ENCODE measurements at places on chromosomes 11 and 22.

- no peak overlapping the region for H3K4me3 ChIP-seq
- no peak overlapping the region for H3K27ac ChIP-seq
- H3K4me1 ChIP-seq = no peaks in the 10 kb centered on the region
- H3K36me3 ChIP-seq = peaks cover 76% of the 10 kb centered on the region
These were observed 10.7 kb downstream of the TBRG1 start for GRCh38 chr11:124633355-124633754.

DNA sequence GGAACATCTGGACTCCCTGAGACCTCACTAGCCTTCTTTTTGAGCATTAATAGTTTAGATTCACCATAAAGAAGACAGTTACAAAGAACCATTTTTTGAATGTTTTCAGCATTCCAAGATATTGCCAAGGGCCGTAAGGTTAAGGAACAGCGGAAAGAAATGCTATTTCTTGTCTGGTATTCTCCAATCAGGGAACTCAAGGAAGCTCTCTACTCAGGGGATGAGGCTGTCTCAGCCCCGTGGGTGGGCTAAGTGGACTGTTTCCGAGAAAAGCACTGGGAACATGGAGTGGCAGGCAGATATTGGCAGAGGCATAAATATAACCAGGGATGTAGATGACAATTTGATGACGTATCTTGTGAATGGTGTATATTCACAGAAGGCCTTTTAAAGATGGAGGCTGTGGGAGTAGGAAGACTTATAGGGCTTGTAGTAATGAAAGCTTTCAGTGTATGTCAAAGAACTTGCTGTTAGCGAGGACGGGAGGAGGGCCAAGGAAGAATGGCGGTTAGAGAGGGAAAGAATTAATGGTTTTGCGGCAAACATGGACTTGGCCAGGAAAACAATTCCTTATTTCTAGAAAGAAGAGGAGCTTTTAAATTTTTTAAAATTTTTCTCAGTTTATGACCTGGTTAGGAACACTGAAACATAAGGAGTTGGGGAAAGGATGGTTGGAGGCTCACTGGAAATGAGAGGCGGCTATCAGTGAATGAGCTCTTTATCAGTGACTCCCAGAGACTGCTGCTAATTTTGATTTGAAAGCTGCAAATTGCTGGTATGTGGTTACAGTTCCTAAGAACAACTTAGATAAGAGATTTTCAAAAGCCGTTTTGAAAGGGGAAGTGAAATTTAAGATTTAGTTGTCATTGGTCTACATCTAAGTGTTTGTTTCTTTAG, 64.6 kb downstream of the ST3GAL4 start:
- no peak for DNase-seq
- H3K4me3 ChIP-seq = no peak overlapping the region
- no peaks in the 10 kb centered on the region for H3K4me1 ChIP-seq
- H3K27ac ChIP-seq = peak overlapping the region; percentile 92
- no peaks in the 10 kb centered on the region for H3K27me3 ChIP-seq

GRCh38 chr11:67572747-67573419, 10.7 kb upstream of the GSTP1 start:
- H3K4me1 ChIP-seq = no peaks in the 10 kb centered on the region
- H3K27ac ChIP-seq = no peak overlapping the region
- no peak for DNase-seq
- no peaks in the 10 kb centered on the region for H3K27me3 ChIP-seq

- DNase-seq = no peak
- no peak overlapping the region for H3K4me3 ChIP-seq
- no peaks in the 10 kb centered on the region for H3K4me1 ChIP-seq
- no peaks in the 10 kb centered on the region for H3K27me3 ChIP-seq
These were observed 30.3 kb downstream of the RIC3 start for GRCh38 chr11:8138526-8138925.

DNA sequence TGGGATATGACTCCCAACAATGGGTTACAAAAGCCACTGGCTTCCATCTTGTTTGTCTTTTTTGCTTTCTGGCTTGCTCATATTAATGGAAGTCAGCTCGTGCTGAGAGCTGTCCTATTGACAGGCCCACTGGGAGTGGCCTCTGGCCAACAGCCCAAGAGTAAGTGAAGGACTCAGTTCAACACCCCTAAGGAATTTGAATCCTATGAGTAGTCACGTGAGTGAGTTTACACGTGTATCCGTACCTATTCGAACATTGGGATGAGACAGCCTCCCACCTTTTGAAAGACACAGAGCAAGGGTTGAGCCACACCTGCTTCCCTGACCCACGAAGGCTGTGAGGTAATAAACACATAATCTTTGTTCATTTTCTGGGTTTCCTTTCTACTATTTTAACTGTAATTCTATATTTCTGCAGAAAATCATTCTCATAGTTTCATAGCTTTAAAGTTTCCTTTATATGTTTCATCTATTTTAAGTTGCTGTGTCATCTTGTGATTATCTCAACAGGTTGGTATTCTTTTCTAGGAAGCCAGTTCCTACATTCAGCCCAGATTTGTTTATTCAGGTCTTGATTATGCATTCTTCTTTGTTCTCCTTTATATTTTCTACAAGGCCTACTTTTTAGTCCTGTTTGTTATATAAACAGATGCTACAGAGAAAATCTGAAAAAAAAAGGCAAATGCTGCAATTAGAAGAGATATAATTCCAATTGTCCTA, 802.3 kb downstream of the CNTN5 start:
- no peaks in the 10 kb centered on the region for H3K4me1 ChIP-seq
- H3K27ac ChIP-seq = no peak overlapping the region

DNA sequence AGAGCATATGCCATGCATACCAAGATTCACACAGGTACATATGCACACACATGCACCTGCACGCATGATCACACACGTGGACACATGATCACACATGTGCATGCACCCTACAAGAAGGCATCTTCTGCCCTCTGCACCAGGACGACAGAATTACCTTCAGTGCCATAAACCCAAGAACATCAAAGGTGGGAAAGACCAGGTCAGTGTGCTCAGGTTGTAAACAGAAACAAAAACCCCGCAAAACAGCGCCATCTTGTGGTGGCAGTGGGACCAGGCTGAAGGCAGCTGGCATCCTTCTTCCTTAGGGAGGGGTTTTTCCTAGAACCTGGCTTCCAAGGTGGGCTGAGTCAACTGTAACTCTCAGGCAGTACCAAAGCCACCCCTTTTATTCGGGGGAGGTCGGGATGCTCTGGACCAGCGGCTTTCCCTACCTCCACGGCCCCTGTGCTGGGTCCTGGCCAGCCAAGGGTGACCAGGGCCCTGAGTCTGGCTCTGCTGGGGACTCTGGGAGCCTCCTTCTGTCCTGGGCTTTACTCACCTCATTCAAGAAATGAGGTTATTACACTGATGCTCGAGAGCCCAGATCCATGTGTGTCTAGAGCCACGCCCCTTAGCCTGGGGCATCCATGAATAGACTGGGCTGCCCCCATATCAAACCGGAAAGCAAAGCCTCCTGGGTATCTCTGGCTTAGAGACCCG, 69.4 kb upstream of the FGF3 start:
- no peak overlapping the region for H3K4me3 ChIP-seq
- H3K36me3 ChIP-seq = no peaks in the 10 kb centered on the region
- no peaks in the 10 kb centered on the region for H3K27me3 ChIP-seq
- no peak overlapping the region for H3K27ac ChIP-seq
- DNase-seq = peak; percentile 63

DNA sequence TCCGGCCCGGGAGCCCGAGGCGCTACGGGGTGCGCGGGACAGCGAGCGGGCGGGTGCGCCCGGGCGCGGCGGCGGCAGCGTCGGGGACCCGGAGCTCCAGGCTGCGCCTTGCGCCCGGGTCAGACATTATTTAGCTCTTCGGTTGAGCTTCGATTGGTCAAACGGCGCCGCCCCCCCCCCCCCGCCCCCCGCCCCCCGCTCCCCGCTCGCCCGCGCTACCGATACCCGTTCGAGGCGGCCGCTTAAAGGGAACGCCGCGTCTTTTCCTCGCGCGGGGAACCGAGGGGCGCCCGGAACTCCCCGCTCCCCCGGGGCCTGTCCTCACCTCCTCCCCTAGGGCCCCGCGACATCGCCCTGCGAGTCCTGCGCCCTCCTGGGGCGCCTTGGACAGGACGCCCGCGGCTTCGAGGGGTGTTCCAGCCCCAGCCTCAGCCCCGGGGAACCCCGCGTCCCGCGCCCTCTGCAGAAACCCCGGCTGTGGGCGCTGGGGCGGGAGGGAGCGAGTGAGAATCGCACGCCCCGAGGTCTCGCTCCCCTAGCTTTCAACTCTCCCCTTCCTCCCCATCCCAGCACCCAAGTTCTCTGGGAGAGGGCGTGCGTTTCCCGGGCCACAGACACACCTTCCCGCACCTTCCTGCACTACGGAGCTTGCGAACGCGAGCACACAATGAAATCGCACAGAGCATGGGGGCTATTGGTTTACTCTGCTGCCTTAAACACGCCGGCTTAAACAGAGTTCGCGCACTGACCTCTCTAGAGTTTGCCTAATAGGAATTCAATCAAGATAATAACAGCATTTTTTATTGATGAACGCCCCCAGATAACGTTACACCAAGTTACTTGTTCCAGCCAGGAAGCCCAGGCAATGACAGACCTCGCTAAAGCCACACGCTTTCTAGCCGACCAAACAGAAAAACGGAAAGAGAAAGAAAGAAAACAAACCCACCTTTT, at the start of gene BDNF:
Gene BDNF (minus strand): TSS at position 105 of the 951 bp plus-strand sequence. CDS start 41,891 bp downstream, outside the sequence.
- no peaks in the 10 kb centered on the region for H3K36me3 ChIP-seq
- H3K27me3 ChIP-seq = no peaks in the 10 kb centered on the region
- H3K4me3 ChIP-seq = peak within 1 kb of the TSS; percentile 43

DNA sequence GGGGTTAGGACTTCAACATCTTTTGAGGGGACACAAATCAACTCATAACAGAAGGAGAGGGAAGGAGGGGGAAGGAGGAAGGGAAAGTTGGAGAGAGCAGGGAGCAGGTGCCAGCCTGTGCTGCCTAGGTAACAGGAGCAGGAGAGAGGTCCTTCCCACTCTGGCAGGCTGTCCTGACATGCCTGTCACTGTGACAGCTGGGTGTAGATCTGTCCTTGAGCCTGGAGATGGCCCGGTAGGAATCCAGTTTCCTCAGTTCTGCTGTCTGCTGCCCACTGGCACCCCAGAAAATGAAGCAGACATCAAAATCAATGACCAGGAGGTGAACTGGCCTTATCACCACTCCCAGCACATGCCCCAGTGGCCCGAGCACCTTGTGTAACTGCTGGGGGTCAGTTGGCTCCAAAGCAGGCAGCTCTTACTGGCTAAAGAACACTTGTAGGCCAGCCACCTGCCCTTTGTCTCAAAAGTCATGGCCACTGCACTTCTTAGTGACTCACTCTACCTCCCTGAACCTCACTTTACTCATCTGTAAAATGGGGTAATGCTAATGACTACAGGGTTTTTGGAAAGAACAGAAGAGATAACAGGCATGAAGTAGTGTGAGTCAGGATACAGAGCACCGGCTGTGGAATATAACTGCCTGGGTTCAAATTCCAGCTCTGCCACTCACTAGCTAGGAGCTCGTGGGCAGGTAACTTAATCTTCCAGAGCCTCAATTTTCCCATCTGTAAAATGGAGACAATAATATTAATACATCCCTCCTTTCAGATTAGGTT, 8.0 kb upstream of the TSPAN18 start:
- no peaks in the 10 kb centered on the region for H3K27me3 ChIP-seq
- H3K36me3 ChIP-seq = no peaks in the 10 kb centered on the region
- DNase-seq = no peak
- no peaks in the 10 kb centered on the region for H3K4me1 ChIP-seq

DNA sequence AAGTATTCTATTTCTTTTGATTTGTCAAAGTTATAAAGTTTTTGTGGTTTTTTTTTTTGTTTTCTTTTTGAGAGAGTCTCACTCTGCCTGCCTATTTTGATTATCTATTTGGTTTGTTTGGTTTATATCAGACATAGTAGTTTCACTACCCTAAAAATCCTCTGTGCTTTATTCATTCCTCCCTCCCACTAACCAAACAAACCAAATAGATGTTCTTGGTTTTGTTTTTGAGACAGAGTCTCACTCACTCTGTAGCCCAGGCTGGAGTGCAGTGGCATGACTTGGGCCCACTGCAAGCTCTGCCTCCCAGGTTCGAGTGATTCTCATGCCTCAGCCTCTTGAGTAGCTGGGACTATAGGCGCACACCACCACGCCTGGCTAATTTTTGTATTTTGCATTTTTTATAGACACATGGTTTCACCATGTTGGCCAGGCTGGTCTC, 67.9 kb downstream of the ENTHD1 start:
- DNase-seq = no peak
- H3K4me1 ChIP-seq = no peaks in the 10 kb centered on the region
- H3K4me3 ChIP-seq = no peak overlapping the region
- H3K27ac ChIP-seq = no peak overlapping the region
